ENCODE measurements at places on chromosomes 1 and 21. TPM values are rescaled to one million over a fixed set of nuclear protein-coding genes. Genes with fewer than 3 reads are reported as not detected.

The FCRL6 gene
- not detected for total RNA-seq

The TRIM67 gene
- not detected for total RNA-seq

The HUNK gene
- not detected for total RNA-seq

The UTS2 gene
- total RNA-seq, result not detected

The SLC25A34 gene
- total RNA-seq, result 0.76 TPM

The LBR gene
- 119 TPM for total RNA-seq

The ABCA4 gene
- 4.9 TPM for total RNA-seq

The LYST gene
- total RNA-seq, result 8.9 TPM

The S100A12 gene
- total RNA-seq, result not detected

The RNF223 gene
- total RNA-seq, result not detected

The ATP6V1G3 gene
- total RNA-seq, result not detected

The SUSD4 gene
- total RNA-seq, result not detected

The TAS1R1 gene
- not detected for total RNA-seq

The AMY1A gene
- not detected for total RNA-seq

The CRABP2 gene
- 1.0 TPM for total RNA-seq

The TBX19 gene
- 2.3 TPM for total RNA-seq

The GCSAML gene
- not detected for total RNA-seq

The FCMR gene
- total RNA-seq, result not detected

The AIRE gene
- 0.11 TPM for total RNA-seq

The ZNF670 gene
- total RNA-seq, result 5.1 TPM

The AKR7A3 gene
- 0.49 TPM for total RNA-seq

The MRPL39 gene
- total RNA-seq, result 28.1 TPM

The MSH4 gene
- 0.09 TPM for total RNA-seq

The WNT3A gene
- total RNA-seq, result not detected

The OR2M7 gene
- not detected for total RNA-seq

The CD1C gene
- total RNA-seq, result not detected

The IL19 gene
- total RNA-seq, result not detected

The KCNT2 gene
- total RNA-seq, result 1.4 TPM

The DCST1 gene
- not detected for total RNA-seq

The RAB3B gene
- 11.9 TPM for total RNA-seq

The C1QTNF12 gene
- 1.9 TPM for total RNA-seq

All from endothelial cell of umbilical vein (primary cell).